ENCODE measurements at places on chromosomes 6 and 20. TPM values are rescaled to one million over a fixed set of nuclear protein-coding genes. Genes with fewer than 3 reads are reported as not detected.

Gene ENPP5
- not detected for total RNA-seq

Gene NKX2-4
- not detected for total RNA-seq

Gene ZNF334
- total RNA-seq, result 1.4 TPM

Gene CDH4
- 0.20 TPM for total RNA-seq

Gene HLA-DRB1
- 155 TPM for total RNA-seq

Gene PRKN
- 0.13 TPM for total RNA-seq

Gene TXLNB
- 0.60 TPM for total RNA-seq

Gene CYP24A1
- total RNA-seq, result not detected

Gene ANKEF1
- 5.5 TPM for total RNA-seq

Gene SCUBE3
- not detected for total RNA-seq

Gene C2
- 0.45 TPM for total RNA-seq

Gene RAD21L1
- not detected for total RNA-seq

GRCh38 chr20:48769069-48769983 lies 58.5 kb downstream of the PREX1 start:
- peak; percentile 92 for DNase-seq

GRCh38 chr6:123804014-123804786 lies 535 bp downstream of the NKAIN2 start:
- no peak for DNase-seq

DNA sequence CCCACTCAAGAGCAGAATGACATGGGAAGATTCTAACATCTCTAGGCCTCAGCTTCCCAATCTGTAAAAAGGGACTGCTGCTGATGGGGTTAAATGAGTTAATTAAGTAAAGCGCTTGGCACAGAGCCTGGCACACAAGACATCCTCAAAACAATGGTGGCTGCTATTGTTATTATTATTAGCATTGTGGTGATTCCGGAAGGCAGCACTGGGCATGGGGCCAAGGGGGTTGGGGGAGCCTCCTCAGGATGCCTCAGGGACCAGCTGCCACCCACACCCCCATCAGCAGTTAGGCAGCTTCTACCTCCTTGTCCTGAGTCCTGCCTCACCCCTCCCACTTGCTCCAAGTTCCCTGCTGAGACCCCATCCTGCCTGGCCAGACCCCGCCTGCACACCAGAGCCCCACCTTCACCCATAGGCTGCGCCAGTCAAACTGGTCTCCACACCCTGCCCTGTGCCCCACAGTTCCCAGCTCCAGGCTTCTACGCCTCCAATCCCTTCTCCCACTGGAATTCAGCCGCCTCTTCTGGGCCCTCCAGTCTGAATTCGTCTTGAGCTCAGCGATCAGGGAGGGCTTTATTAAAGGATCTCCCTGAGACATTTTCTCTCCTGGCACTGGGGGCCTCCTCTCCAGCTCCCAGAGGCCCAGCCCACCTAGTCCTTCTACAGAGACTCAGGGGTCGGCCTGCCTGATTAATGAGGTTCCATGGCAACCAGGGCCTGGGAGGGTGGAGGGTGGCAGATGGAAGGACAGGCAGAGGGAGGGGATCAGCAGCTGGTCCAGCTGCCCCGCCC lies 1.5 kb downstream of the E2F1 start:
- no peak for DNase-seq

DNA sequence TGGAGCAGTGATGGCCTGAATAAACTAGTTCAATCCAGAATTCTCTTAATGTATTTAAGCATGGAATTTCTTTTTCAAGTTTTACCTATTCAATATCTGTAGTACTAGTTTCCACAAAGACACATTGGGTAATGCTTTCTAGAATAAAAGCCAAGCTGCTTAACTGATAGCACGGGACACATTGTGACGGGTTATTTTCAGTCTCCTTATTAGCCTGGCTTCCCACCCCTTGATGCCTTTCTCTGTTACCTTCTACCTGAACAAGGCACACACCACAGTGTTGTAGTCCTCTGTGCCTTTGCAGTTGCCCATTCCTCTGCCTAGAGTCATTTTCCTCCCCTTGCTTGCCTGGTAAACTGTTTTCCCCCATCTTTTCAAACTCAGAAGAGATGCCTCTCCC lies 139.1 kb downstream of the HDGFL1 start:
- DNase-seq, result no peak

DNA sequence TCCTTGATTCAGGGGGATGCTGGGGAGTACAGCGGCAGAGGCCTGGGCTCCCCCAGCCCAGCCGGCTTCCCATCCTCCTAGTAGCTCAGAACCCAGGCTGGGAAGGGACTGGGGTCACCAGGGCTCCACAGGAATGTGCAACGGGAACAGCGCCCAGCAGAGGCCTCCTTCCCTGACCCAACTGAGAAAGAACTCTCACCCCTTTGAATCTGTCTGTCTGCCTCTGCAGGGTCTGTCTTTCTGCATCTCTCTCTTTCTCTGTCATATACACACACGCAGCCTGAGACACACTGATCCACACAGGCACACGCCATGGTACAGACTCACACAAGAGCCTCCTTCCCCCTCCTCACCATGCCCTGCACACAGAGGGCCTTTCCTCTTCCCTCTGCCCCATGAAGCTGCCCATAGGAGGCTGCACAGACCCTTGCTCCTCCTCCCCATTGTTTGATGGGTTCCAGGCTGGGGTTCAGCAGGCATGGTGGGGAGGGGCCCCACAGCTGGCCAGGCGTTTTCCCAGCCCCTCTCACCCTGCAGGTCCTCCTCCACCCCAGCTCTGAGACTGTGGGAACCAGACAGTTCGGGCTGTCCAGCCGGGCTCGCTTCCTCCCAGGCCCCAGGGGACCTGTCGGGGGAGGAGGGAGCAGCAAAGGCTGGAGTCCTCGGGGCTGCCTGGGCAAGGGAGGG lies 2.8 kb downstream of the FOXS1 start:
- DNase-seq, result no peak

DNA sequence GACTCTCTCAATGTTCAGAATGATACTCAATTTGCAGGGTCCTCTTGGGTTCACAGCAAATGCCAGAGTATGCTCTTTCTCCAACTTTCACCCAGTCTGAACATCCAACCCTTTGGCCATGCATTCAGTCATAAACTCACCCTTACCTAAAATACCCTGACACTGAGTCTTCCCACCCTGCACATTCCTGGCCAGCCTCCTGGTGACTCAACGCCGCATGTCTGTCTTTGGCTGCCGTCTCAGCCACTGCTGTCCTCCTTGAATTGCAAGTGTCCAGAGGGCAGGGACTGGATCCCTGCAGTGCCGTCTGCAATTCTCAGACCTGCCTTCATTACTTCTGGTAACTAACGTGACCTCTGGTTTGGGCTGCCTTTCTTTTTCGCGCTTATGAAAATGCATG lies 593.4 kb downstream of the QKI start:
- no peak for DNase-seq

GRCh38 chr6:84588697-84589080 lies 175.7 kb downstream of the TBX18 start:
- DNase-seq, result no peak

DNA sequence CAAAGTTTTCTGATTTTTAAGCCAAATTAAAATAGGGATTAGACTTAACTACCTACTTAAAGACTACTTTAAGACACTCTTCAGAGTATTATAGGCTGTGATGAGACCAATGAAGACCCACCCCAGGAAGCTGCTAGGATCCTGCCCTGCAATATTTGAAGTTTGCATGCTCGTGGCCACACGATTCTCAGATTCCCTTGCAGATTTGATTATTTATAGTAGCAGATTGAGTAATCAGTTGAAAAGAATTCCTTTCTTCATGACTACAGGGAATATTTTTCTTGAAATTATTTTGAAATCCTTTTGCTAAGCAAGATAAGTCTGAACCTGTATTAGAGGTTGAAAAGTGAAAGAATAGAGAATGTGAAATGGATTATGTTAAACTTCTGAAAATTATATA lies 122.3 kb downstream of the B3GAT2 start:
- no peak for DNase-seq

DNA sequence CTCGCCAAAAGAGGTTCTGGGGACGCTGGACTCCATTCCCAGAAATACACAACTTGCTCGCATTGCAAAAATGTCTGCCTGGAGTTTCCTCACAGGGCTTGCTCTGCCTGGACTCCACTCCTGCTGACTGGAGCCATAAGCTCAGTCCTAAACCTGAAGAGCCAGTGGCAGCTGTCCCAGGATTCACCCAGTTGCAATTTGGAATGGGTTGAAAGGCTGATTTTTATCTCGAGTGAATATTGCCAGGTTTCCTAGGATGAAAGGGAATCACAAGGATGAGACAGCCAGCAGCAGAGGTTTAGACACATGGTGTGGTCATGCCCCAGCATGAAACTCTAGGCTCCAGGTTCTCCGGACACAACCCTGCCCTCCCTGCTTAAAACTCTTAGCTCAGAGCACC lies 223.3 kb downstream of the BMP7 start:
- DNase-seq, result no peak

GRCh38 chr6:151199991-151200390 lies 39.8 kb upstream of the AKAP12 start:
- DNase-seq, result no peak

- peak; percentile 74 for DNase-seq
These were observed 474 bp downstream of the CEBPB start for GRCh38 chr20:50191065-50191543.

DNA sequence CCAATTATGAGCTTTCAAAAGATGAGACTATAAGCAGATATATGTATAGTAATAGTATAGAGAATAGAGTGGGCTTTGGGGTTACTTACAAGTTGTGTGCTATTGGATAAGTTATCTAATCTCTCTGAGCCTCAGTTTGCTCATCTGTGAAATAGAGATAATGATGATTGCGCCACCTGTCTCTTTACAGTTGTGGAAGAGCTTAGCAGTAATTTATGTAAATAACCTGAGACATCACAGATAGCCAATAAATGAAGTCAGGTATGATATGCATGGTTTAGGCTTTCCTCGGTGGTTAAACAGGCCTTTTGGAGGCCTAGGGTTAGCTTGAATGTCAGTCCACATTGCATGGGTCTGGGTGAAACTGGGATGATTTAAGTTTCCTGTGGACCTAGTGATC lies 29.8 kb upstream of the SCUBE3 start:
- no peak for DNase-seq

DNA sequence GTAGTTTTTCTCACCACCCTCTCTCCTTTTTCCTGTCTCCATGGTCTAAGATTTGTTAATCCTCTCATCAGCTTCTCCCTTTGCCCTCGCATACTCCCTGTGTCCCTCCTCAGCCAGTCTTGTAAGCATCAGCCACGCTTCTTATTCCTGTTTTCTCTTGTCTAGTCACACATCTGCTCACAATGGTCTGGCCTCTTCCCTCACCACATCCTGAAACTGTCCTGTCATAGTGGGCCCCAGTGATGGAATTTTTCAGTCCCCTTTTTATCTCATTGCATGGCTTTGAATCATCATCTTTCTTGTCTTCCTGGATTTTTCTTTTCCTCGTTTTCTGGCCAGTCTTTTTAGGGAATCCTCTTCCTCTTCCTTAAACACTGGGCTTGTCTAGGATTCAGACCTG lies 57.2 kb downstream of the GFRA4 start:
- DNase-seq, result no peak

DNA sequence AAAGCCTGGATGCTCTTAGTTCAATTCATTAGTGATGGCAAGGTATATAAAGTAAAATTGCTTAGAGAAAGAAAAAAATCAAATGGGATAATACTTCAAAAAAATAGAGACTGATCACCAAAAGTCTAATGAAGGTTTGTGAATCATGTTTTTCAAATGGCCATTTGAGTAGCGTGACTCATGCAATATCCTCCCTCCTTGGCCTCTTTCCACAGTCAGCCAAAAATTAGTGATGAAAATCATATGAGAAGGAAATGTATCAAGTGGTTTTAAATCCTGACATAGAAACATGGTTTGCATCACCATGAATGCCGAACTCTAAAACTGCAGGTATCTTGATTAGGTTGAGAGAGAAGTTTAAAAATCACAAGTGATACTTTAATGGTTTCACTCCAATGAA lies 1.2 kb upstream of the COL19A1 start:
- DNase-seq, result no peak

DNA sequence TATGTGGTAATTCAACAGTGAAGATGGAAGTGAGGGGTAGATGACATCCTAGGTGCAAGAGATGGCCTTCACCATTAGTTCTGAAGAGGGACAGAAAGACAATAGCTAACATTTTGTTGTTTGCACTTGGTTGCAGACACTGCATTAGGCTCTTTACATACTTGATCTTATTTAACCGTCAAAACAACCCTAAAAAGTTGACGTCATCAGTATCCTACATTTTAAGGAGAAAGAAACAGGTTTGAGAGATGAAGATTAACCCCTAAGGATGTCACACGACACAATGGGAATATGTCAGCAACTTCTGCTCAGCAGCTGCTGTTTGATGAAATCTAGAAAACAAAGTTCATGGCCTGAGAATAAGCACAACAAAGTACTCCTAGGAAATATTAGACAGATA lies 72.6 kb upstream of the MC3R start:
- DNase-seq, result no peak

DNA sequence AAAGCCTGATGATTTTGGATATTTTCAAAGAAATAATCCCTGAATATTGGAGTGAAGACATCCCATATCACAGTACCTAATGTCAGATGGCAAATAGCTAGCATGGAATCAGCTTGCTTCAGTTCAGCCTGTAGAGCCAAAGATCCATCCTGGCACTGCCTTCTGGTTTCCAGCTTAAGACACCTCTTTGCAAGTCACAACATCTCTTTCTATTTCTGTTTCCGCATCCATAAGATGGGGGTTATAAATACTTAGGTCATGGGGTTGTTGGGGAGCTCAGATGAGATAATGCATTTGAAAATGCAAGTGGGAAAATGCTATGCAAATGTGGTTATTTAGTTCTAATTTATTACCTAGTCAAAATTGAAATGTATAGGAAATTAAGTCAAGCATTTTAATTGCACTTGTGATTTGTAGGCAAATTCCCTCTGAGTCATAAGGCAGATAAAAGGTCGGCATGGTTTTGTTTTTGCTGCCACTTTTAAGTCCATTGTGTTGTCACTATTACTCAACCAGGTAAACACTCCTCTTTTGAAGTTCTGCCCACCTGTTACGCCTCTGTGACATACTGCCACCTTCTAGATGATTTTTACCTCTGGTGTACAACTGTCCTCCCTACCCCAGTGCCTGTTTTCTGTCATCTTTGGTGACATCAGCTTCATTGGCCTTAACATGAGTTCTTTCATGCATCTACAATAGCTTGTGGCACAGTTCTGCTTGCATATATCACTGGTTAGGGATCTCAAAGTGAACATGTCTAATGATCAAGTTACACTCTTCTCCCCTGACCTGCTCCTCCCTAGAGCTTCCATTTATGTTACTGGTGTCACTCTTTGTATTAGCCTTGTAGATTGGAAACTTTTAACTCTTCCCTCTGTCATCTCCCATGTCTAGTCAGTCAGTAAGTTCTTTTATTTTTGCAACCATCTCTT lies 96.6 kb downstream of the CDKAL1 start:
- DNase-seq, result no peak

GRCh38 chr6:42026540-42026939 lies 23.8 kb upstream of the TAF8 start:
- no peak for DNase-seq

DNA sequence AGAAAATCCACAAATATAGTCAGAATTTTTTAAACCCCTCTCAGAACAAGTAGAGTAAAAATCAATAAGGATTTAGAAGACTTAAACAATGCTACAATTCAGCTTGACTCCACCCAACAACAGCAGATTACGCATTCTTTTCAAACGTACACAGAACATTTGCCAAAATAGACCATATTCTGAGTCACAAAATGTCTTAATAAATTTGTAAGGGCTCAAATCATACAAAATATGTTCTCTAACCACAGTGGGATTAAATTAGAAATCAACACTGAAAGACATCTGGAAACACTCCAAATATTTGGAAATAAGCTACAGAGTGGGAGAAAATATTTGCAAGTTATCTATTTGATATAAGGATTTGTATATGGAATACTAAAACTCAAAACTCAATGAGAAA lies 164.2 kb upstream of the AKAP12 start:
- no peak for DNase-seq

Measured in activated CD4-positive, alpha-beta memory T cell treated with anti-CD3 and anti-CD28 coated beads, Interleukin-2, amount 10 ng/mL, durations not matched to agents 7 days and 5 days (primary cell).